ENCODE measurements at places on chromosomes 3 and 15.
A peak's percentile ranks its signal among the peaks of the same experiment; 100 is the strongest.

DNA sequence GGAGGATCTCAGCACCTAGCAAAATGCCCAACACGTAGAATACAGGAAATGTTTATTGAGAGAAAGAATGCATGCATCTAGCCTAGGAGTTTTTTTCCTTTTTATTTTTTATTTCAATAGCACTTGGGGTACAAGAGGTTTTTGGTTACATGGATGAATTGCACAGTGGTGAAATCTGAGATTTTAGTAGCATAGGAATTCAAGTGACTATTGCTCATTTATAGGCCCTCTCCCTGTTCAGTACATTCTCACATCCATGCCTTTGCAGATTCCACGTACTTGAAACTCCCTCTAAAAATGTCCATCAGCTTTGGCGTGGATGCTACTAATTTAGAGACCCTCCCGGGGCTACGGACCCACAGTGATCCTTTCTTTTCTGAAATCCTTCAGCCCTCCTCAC lies 61.7 kb upstream of the PIAS1 start:
- no peak for DNase-seq

- DNase-seq = no peak
Observed at GRCh38 chr3:182912474-182912873, 67.9 kb downstream of the DCUN1D1 start.

DNA sequence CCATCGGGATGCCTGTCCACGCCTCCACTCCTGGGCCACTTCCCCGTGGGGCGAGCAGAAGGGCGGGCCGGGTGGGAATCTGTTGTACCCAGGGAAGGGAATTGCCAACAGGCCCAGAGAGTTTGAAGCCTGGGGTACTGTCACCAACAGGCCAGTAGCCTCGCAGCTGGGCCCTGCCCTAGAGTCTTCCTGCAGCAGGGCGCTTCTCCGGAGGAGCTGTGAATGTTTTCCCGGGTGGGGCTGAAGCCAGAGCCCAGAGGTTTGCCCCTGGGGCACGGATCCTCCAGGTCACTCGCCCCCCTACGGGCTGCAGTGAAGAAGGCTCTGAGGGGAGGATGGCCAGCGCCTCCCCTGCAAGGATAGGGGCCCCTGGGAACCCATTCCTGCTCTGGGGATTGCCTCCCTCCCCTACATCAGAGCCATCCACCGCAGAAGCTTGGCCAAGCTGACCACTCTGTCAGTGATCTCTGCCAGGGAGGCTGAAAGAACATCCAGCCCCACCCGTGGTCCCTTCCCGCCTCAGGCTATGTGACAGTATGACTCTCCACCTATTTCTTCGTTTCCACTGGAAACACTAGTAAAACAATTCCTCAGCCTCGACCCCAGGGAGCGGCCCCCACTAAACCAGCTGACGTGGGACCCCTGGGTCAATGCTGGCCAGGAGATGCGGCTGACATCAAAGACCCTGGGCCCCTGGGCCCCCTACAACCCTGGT lies 16.8 kb downstream of the CIDEC start:
- DNase-seq = no peak

DNA sequence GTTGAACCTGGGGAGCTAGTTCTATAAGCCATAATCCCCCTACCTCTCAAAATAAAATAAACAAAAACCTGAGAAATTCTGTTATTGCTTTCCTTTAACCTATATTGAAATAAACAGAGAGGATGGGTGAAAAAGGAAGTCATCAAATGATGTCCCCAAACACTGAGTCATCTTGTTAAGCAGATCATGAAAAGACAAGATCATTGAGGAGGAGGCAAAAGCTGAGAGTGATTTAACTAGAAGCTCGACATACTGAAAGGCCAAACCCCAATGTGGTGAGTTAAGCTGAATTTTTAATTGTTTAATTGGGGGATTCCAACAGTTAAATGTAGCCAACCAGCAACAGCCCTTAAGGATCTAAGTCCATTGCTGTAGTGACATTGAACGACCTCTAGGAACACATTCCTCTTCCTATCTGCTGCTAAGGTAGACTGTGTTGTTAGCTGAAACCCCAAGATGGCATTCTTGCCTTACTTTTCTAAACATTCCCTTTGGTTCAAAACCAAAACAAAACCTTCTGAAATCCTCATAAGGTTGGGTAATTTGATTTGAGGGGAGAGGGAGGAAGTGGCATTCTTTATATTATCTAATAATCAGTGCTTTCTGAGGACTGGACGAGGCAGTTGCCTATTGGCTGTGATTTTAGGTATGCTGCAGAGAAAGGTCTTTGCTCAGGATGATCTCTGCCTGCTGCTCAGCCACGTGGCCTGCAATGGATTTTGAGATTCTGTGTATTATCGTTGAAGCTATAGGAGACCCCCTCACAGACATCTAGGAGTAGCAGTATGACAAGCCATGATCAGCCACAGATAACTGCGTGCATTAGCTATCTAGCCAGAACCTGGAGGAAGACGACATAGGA lies 62.7 kb upstream of the BNIP2 start:
- DNase-seq = no peak

DNA sequence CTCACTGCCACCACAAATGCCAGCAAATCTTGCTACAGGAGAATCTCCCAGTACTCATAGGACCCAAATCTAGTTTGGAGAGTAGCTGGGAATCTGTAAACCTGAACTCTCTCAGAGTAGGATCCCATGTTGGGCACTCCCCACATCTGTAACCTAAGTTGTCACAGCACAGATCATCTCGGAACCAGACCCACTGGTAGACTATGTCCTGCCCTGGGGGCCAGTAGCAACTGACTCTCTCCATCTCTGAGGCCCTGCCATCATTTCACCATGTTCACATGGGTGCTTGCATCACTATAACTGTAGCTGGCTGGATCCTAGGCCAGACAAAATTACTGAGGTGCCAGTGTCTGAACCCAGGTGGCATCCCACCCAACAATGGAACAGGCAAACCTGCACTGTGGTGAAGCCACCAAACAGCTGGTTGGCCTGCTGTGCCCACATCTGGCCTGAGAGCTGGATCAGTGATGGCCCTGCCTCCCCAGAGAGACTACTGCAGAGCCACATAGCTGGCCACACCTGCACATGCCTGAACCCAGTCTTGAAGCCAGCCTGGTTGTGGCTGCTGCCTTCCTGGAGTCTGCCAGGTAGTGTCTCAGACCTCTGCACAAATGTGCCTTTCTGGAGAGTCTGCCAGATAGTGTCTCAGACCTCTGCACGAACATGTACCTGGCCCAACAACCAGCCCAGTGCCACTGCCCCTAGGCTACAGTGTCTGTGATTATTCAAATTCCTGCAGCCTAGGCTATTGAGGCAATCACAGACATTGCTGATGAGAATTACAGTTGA lies 82.0 kb downstream of the ISL2 start:
- no peak for DNase-seq

GRCh38 chr15:101207867-101208288 lies 44.0 kb downstream of the CHSY1 start:
- DNase-seq = no peak

DNA sequence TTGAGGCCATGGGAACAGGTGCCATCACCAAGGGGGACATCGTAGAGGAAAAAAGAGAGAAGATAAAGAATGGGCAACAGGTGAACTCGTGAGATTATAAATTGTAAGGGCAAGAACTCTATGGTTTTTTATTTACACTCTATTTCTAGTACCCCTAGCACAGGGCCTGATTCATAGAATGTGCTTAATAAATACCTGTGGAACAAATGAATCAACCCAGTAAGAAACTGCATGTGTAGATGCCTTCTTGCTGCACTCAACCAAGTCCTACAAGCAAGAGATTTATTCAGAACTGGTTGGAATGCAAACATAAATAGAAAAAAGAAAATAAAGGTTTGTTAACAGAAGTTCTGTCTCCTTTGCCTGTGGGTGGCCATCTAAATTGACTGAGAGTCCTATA lies 18.7 kb upstream of the KPNA1 start:
- DNase-seq = no peak

DNA sequence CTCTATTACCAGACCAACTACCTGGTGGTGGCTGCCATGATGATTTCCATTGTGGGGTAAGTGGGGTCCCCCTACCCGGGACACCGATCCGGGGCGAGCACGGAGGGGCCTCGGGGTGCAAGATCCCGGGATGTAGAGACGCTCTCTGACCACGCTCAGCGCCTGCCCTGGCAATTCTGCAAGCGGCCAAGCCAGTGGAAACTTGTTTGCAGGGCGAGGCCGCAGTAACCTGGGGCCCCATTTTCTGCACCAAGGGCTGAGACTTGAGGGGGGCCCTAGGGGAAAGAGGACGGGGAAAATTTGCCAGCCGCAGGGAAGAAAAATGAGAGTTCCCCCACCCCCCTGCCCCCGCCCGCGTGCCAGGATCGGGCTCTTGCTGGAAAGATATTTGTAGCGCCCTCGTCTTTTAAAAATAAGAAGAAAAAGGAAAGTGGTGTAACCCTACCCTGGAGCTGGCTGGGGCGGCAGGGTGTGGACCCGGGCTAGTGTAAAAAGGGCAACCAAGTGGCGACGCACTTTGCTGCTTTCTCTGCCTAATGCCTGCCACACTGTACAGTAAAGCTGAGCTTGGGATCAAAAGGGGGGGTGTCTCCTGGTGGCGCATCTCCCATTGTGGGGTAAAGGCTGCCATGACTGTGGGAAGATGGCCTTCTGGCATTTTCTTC lies 563 bp downstream of the ARL6IP5 start:
- peak; percentile 27 for DNase-seq

- DNase-seq = no peak
Observed at GRCh38 chr15:31021067-31021665, 29.7 kb upstream of the MTMR10 start.

GRCh38 chr3:13064964-13065363 lies 8.3 kb downstream of the IQSEC1 start:
- no peak for DNase-seq

DNA sequence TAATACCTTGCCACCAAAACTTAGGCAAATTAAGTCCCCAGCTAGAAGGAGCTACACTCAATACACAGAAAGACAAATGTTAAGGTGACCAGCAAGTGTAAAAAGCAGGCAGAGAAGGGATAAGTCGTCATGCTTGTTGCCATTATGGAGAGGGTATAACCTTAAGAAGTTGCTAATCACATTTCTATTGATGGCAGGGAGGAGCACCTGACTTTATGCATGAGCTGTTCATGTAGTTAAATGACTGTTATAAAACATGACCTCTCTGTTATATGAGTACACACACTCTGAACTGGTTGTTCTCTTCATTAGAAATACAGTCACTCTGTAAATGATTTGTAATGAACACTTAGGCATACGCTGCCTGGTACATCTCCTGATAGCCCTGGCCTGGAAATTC lies 6.6 kb upstream of the CCNL1 start:
- DNase-seq = no peak

GRCh38 chr3:2597615-2598014 lies 498.9 kb downstream of the CNTN4 start:
- DNase-seq = no peak

DNA sequence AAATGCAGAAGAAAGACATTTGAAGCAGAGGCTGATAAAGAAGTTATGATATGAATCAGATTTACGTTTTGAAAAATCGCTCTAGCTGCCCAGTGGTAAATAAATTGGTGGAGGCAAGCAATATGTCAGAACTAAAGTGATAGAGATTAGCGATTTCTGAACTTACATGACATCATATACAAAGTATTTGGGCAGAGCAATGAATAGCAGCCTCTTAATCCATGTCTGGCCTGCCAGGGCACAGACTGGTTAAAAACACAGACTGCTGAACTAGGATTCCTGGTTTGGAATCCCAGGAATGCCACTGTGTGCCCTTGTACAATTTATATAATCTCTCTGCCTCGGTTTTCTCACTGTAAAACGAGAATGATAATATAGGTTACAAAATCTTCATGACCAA lies 243.1 kb upstream of the SETMAR start:
- DNase-seq = no peak

DNA sequence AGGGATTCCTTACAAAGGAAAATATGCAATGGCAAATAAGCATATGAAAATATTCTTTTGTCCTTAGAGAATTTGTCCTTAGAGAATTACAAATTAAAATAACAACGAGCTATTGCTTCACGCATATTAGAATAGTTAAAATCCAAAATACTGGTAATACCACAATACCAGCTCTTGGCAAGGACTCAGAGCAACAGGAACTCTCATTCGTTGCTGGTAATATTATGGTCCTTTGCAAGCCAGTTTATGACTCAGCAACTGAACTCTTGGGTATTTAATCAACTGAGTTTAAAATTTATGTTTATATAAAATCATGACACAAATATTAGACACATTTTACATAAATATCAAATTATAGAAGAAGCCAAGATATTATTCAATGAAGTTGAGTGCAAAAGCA lies 1730.4 kb downstream of the SI start:
- no peak for DNase-seq

Measured in activated naive CD4-positive, alpha-beta T cell treated with Interleukin-2 at 50 U/mL for 16 hours (primary cell).